ENCODE measurements at places on chromosomes 3 and 15.

DNA sequence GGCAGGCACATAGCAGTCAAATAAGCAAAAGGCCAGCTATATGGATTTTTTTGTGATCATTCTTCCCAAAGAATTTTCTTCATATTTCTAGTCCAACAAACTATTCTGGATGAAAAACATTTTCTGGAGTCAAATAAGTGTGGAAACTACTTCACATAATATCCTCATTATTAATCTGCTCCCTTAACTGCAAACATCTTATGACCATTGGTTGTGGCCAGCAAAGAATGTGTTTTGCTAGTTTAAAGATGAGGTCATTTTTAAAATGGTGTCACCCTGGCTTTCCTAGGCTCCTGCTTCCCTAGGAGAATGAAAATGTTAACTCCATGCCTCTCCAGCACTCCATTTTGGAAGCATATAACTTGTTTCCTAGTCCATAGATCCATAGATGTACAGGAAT is 118.8 kb downstream of the SST start:
- DNase-seq = no peak

DNA sequence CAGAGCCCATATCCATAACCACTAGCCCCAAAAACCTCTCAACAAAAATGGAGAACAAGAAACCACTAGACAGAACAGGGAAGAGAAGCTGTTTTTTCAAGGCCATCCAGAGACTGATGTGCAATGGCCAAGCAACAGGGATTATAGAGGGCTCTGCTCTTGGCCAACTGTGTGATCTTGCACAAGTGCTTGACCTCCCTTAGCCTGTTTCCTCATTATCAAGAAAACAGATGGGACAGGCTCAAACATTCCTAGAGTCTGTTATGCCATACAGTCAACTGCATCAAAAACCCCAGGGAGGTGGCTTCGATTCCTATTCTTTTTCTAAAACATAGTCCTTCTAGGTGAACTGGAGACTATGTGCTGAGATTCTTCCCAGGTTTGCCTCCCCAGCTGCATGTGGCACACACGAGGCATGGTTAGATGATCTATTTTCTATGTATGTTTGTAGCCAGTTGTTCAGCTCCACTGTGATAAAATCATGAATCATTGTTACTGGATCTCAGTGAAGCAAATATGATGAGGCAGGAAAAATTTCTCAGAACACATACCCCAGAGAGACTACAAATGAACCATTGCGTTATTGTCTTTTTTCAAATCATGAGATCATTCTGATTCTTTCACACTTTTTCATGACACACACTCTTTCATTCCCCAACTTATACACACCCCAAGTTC is 132.9 kb upstream of the TGFBR2 start:
- no peak for DNase-seq

GRCh38 chr15:89329329-89330084 is 5.1 kb downstream of the POLG start:
- no peak for DNase-seq

DNA sequence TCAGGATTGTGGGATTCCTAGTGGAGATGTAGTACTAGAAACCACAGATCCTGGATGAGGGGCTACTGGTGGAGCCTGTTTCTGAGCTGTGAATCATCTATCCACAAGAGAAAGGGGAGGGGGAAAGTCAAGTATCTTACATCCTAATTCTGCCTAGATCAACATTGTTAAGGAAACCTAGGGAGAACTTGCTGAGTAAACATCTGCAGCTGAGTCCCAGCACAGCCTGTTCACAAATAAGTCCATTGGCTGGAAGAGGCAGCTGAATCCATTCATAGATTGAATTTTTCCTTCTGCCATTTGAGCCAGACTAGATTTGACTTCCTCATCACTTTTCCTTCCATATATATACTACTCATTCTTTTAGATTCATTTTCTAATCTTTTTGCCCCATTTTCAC is 460.5 kb downstream of the TUSC7 start:
- DNase-seq = no peak

DNA sequence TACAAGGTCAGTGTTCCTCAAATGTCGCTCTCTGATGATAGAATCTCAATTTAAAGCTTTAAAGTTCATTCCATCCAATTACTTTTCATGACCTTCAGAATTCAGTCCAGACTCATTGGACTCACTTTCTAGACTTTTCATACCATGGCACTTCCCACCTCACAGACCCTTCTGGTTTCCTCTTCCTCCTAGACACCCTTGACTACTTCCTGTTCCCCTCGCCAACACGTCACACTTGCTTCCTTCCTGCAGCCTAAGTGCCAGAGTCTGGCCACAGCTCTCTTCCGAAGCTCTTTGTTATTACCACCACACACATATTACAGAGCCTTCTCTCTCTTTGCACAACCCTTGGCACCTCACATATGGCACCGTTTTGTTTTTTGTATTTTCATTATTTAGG is 59.1 kb upstream of the UMPS start:
- DNase-seq = no peak

- DNase-seq = no peak
Observed at GRCh38 chr3:37210230-37210629, 35.8 kb upstream of the LRRFIP2 start.

DNA sequence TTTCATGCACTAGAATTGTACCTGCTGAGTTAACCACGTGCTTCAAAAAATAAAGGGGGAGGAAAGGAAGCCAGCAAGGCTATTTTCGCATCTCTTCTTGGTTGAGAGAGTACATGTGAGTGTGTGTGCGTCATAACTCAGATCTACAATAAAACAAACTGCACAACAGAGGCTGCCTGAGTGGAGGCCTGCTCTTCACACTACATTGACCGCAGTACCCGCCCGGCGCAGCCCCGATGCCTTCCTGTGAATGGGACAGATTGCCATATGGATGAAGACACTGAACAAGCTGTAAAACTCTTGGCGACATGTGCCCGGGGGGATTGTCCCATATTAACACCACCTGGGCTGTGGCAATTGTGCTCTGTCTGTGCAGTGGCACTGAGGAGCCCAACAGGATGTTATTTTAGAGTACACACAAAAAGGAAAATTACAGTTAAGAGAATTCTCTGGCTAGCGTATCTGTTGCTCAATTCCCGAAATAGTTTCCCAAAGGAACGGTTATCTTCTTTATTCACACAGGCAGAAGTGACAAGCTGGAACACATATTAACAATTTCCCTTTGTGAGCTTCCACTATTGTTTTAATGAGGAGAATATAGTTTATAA is 551.5 kb downstream of the FOXP1 start:
- no peak for DNase-seq

GRCh38 chr3:63967675-63968611 is 55.4 kb downstream of the PSMD6 start:
- peak; percentile 34 for DNase-seq

DNA sequence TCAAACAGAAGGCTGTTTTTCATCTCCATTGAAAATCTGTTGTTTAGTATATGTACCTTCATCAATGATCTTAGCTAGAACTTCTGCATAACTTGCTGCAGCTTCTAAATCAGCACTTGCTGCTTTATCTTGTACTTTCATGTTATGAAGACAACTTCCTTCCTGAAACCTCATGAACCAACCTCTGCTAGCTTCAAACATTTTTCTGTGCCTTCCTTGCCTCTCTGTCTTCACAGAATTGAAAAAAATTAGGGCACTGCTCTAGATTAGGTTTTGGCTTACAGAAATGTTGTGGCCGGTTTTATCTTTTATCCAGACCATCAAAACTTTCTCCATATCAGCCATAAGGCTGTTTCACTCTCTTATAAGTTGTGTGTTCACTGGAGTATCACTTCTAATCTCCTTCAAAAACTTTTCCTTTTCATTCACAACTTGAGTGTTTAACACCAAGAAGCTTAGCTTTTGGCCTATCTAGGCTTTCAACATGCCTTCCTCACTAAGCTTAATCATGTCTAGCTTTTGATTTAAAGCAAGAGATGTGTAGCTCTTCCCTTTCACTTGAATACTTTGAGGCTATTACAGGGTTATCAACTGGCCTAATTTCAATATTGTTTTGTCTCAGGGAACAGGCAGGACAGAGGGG is 78.6 kb downstream of the IGSF11 start:
- no peak for DNase-seq

DNA sequence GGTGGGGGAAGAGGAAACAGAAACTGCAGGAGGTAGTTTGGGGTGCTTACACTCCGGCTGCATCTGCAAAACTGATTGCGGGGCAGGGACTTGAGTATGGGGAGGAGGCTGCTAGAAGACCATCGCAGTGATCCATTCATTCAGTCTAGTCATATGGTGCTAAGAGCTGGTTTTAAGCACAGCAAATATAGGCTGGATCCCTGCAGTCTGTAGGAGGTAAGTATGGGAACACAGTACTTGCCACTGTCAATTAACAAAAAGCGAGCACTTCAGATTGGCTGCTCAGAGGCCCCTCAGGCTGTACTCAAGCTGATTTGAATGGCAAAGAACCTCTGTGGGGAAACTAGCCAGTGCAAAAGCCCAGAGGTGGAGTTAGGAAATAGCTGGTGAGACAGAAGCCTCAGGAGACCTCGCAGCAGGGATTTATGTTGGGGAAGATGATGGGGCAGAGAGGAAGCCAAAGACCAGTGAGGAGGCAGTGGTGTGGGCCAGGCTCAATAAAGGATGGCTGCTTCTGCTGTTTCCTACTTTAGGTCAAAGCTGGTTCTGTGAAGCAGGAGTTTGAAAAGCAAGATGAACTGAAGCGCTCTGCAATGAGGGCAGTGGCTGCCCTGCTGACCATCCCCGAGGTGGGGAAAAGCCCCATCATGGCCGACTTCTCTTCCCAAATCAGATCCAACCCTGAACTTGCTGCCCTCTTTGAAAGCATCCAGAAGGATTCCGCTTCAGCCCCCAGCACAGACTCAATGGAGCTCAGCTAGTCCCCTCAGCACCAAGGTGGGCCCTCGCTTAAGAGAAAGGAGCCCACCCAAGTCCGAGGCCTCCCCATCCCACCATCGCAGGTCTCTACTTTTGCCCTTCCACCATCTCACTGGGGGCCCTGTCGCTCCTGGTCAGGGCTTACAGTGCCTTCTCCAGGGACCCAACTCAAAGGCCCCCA is 7.9 kb downstream of the RPL32 start:
- no peak for DNase-seq

DNA sequence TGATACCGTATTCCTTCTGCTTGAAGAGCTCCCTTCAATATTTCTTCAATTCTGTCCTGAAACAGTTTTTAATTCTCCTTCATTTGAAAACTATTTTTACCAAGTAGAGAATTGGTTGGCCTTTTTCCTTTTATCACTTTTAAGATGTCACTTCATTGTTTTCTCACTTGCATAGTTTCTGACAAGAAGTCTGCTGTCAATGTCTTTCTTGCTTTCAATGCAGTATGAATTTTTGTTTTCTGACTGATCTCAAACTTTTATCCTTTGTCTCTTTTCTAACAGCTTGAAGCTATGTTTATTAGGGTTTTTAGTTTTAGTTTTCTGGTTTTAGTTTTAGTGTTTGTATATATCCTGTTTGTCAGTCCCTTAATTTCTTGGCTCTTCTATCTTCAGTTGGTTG is 364.8 kb upstream of the TPRG1 start:
- DNase-seq = no peak

DNA sequence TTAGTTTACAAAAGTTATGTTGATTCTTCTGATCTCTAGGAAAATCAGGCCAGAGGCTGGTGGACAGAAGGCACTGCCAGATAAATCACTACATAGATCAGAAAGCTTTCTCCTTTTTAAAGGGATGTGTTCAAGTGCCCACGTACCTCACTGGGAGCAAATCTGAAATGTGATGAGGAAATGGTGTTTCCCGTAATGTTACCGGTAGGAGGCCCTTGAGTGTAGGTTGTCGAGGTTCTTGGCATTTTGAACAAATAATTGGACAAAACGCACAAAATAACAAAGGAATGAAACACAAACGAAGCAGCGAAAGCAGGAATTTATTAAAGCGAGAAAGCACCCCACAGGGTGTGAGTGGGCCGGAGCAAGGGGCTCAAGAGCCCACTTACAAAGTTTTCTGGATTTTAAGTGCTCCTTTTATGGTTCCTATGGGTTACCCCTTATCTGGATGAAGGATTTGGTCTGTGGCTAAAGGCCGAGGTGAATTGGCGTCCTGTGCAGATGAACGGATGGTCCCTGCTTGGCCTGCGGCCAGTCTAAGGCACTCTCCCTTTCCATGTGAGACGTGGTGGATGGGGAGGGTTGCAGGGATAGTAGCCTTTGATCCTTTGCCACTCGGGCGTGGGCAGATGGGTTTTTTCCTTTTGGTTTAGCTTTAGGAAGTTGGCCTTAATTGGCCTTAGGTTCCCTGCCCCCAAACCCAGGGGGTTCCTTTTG is 1.0 kb downstream of the SNX1 start:
- no peak for DNase-seq

GRCh38 chr3:9809615-9810432 is at the start of gene TTLL3:
Gene TTLL3 (plus strand): TSS chr3:9810262. CDS start chr3:9810662, 400 bp downstream.
- peak; percentile 43 for DNase-seq

DNA sequence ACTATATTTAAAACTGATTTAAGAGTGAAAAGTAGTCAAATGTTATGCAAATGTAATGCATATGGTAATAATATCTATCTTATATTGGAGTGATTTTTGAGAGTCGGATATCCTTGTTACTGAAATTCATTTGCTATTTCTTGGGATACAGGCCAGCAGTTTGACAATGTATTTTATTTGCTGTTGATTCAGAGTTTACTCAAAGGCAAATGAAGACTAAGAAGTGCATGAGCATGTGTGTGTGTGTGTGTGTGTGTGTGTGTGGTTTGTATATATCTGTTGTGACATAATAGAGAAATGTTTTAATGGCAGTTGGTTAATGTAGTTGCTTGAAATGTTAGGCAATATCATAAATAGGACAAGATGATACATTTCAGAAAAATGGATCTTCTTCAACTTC is 39.0 kb downstream of the UNC13C start:
- no peak for DNase-seq

DNA sequence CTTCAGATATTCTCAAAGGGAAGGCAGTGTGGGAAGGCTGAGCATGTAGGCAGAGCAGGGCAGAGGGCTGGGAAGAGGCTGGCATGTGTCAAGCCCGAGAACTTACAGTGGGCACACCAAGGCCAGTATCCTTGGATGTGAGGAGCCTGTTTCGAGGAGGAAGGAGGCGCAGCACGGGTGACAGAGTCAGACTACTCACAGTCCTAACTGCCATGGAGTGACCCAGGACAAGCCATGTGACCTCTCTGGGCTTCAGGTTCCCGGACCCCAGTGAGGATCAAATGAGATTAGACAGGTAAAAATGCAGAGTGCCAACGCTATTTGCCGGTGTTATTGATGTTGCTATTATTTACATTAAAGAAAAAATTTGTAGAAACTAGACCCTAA is 65.3 kb downstream of the NSMCE3 start:
- DNase-seq = no peak

DNA sequence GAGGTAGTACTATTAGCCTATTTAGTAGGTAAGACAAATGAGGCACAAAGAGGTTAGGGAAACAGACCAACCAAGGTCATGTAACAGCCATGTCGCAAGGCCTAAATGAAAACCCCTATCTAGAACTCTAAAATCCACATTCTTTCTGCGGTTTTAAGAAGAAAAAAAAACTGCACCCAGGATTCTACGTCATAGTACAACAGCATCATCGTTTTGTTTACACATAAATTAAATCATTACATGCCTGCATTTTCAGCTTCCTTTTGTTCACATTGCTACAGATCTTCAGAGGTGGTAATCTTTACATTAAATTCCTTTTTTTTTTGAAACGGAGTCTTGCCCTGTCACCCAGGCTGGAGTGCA is 548 bp upstream of the PSMD6 start:
- no peak for DNase-seq

Data from substantia nigra (tissue), 51 donors.